ENCODE measurements at places on chromosomes 12 and 14. TPM values are rescaled to one million over a fixed set of nuclear protein-coding genes. Genes with fewer than 3 reads are reported as not detected.

DNA sequence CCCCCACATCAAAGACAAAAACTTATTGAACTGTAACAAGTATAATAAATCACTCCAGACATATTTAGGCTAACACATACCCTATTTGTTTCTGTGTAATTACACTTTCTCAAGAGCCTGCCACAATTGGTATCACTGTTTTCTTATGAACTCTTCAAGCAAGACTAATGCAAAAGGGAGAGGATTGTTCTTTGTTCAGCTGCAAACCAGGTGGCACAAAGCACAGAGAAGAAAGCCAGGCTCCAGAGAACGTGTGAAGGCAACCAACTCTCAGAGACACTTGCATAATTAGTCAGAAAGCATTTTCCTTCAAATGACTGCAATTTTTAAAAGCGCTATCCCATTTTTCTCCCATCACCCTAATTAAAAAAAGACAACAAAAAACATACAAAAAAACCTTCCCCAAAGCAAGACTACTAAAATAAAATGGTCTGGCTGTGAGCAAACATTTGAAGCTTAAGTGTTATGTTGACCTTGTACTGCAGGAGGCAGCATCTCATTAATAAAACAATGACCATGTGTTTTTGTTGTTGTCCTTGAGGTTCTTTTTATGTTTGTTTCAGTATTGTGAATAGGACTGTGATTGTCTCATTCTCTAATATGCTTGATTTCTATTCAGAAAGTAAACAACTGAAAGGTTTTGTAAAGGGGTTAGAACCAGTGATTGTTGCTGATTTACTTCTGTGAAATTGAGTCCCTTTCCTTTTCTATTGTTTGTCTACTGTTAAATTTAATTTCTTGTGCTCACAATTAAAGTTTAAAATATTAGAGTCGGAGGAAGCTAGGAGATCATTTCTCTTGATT lies 452.7 kb upstream of the PDE3A start:
- peak; percentile 85 for DNase-seq

- DNase-seq: no peak
Measured at GRCh38 chr12:46900734-46901463, 75.1 kb upstream of the SLC38A4 start.

DNA sequence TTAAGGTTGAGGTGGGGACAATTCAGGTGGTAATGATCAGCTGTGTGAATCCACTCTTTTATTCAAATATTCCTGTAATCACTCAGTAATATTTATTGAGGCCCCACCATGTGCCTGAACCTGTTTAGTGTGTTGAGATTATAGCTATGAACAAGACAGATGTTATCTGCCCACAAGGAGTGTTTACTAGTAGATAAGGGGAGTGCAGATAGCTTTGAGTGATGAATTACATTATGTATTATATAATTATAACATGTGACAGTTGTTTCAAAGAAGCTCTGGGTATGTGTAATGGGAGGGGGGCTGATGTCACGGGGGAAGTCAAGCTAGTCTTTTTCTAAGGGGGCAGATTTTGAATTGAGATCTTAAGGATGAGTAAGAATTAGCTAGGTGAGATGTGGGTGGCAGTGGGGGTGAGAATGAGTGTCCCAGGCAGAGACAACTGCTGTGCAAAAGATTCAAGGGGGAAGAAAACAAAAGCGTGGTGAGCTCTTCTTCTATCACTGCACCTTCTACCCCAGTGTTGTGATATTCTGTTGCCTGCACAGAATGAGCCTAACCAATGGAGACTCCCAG lies 21.3 kb upstream of the SRRM4 start:
- no peak for DNase-seq

DNA sequence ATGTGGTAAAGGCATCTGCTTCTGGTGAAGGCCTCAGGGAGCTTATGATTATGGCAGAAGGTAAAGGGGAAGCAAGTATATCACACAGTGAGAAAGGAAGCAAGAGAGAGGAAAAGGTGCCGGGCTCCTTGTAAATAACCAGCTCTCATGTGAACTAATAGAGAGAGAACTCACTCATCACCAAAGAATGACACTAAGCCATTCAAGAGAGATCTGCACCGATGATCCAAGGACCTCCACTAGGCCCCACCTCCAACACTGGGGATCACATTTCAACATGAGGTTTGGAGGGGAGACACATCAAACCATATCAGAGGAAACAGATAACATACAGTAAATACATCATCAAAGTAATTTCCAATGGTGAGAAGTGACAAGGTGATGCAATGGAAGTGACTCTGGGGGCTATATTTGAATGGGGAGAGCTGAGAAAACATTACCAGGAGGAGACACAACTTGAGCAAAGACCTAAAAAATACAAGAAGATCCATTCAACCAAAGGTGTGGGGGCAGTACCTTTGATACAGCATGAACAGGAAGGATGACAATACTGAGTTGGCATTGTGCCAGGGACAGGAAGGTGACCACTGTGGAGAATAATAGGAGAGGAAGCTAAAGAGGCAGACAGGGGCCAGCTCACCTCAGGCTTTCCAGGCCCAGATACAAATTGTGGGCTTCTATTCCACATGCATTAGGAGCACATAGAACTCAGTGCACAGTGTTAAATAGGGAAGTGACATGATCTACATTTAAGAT lies 134.4 kb upstream of the GRIP1 start:
- DNase-seq: no peak

- DNase-seq: no peak
Measured at GRCh38 chr12:2179953-2180736, 127.4 kb downstream of the CACNA1C start.

GRCh38 chr12:78792052-78792698 lies 72.4 kb upstream of the SYT1 start:
- no peak for DNase-seq

- DNase-seq: no peak
Measured at GRCh38 chr14:45705940-45706534, 453.0 kb upstream of the MIS18BP1 start.

GRCh38 chr14:66037361-66037760 lies 448.8 kb upstream of the CCDC196 start:
- DNase-seq: no peak

DNA sequence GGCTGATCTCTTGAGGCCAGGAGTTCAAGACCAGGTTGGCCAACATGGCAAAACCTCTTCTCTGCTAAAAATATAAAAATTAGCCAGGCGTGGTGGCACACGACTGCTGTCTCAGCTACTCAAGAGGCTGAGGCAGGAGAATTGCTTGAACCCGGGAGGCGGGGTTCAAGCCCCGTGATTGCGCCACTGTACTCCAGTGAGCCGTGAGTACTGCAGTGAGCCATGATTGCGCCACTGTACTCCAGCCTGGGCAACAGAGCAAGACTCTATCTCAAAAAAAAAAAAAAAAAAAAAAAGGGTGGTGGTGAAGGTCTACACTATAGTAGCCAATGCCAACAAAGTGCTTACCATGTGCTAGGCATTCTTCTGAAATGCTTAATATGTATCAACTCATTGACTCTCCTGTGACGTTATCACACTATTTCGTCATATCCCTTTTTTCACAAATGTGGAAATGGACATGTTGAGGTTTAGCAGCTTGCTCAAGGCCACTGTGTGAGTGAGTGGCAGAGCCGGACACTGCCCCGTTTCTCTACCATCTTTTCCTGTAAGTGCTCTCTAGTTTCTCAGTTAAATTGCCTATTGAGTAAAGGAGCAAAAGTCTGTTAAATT lies 59.6 kb downstream of the GNS start:
- no peak for DNase-seq

- DNase-seq: no peak
Measured at GRCh38 chr14:86973177-86973576, 1019.8 kb downstream of the GALC start.

GRCh38 chr14:32400480-32400879 lies 71.4 kb downstream of the AKAP6 start:
- DNase-seq: no peak

DNA sequence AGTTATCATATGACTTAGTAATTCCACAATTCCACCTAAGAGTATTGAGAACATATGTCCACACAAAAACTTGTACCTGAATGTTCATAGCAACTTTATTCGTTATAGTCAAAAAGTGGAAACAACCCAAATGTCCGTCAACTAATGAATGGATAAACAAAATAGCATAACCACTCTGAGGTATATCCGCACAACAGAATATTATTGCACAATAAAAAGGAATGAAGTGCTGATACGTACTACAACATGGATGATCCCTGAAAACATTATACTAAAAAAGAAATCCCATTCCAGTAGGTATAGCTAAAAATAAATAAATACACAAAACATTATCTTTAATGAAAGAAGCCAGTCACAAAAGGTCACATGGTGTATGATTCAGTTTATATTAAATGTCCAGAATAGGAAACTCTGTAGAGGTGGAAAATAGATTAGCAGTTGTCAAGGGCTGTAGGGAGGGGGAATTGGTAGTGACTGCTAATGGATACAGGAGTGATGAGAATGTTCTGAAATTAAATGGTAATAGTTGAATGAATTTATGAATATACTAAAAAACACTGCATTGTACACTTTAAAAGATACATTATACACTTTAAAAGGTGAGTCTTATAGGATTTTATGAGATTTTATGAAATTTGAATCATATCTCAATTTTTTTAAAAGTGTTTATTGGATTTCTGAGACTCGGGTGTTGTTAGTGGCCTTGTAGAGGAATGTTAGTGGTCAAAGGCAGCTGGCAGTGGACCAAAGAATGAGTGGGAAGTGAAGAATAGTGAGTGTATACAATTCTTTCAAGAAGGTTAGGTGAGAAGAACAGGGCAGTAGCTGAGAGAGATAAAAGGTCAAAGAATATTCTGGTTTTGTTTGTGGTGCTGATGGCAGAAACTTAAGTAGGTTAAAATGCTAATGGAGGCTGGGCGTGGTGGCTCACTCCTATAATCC lies 36.3 kb upstream of the BAZ1A start:
- peak; percentile 26 for DNase-seq

DNA sequence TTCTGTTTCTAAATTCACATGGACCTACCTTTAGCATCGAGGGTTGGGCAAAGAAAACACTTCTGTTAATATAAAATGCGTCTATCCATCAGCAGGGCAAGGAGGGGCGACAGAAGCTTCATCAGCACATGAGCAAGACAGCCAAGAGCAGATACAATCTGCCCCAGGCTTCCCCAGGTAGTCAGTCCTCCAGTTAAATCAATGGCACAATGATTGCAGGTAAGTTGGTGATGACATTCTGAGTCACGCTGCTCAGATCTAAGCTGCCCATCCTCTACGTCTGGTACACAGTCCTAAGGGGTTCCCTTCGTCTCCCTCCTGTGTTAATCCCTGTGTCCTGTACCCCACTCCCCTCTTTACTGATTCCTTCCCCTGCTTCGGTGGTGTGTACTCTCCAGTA lies 38.8 kb downstream of the MAP3K9 start:
- DNase-seq: no peak

DNA sequence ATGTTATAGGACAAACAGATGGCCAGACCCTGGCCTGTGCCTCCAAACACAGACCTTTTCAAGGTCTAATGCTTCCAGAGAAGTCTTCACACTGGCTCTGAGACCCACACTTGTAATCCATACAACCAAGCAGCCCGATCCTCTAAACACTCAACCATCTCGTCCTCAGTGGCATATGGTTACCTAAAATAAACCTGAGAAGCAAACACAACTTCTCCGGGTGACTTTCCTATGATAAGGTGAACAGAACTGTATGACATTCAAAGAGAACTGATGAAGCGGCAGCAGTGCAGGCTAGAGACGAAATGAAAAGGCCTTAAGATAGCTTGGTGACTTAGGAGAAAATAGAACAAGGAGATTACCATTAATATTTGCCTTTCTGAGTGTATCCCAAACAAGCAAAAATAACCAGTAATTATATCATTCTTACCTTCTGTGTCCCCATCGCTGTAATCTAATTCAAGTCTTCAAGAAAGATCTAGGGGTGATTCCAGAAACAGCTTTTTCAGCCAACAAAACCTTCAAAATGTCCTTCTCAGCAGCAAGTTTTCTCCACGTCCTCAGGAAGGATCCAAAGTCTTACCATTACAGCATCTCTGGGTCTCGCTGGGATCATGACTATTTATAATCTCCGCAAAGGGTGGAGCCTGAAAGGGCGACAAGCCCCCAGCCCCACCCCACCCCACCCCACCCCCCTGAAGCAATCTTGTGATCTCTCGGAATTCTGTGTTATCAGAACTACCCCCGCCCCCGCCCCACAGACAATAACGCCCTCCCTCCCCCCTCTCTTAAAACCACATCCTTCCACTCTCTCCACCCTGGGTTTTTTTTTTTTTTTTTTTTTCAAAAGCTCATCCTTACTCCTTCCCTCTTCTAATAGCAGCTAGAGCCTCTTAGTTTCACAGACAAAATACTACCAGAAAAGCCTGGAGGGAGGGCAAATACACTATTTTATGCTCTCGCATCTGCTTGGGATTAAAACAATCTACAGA lies at the start of gene SLC2A3:
Gene SLC2A3 (minus strand): TSS at position 598 of the 992 bp plus-strand sequence. CDS start 153 bp downstream, at position 445.
- peak; percentile 85 for DNase-seq

DNA sequence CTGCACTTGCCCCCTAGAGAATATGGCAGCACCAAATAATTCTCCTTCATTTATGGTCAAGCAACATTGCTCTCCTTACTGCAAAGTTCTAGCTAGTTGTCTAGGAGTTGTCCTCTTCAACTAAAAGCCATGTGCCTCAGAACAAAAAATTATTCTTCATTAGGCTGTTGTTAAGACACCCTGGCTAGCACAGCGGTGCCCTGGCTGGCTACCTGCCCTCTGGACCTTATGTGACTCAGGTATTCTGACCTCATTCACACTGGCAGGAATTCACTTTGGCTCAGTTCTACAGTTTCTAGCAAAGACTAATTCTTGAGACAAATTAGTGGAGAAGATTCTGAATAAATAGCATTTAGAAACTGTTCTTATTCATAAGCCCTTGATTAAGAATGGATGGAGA lies 224.4 kb upstream of the KRR1 start:
- no peak for DNase-seq

Gene DCP1B
- total RNA-seq: 10.6 TPM

Gene POLE2
- total RNA-seq: 16.4 TPM

Gene OR6C3
- not detected for total RNA-seq

Gene KLHDC1
- total RNA-seq: 1.6 TPM

Gene KRT6C
- total RNA-seq: not detected

Gene OTUB2
- 1.1 TPM for total RNA-seq

Gene NAV3
- total RNA-seq: 37.8 TPM

Gene FGD6
- 14.0 TPM for total RNA-seq

Gene ATF7IP
- total RNA-seq: 72.4 TPM

Gene TMPRSS12
- not detected for total RNA-seq

Gene ZNF891
- 1.5 TPM for total RNA-seq

Gene MYH6
- total RNA-seq: not detected

Gene CELA1
- not detected for total RNA-seq

Gene TMEM63C
- total RNA-seq: not detected

Data from endothelial cell of umbilical vein (primary cell).